ENCODE measurements at places on chromosomes 1 and 21.

GRCh38 chr1:7590426-7590790, 180.7 kb upstream of the VAMP3 start:
- no peak for DNase-seq

- DNase-seq: no peak
These were observed 11.0 kb downstream of the KCNJ6 start for GRCh38 chr21:37905291-37905690.

- no peak for DNase-seq
These were observed 432.0 kb downstream of the SETD4 start for GRCh38 chr21:35628316-35628715.

GRCh38 chr21:45994759-45995685, 13.5 kb downstream of the COL6A1 start:
- DNase-seq: no peak

DNA sequence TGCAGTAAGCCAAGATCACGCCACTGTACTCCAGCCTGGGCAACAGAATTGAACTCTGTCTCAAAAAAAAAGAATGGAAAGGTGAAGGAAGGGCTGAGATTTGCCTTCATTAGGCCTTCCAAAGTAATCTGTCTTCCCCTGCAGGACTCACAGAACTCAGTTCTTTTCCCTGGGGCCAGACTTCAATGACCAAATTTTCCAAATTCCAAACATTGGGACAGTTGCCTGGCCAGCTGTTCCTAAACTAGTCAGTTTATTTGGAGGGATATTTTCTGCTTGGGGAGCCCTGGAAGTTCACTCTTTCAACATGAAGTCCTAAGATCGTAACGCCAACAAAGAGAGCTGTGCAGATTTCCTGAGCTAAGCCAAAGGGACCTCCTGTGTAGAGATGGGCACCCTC, 5.4 kb upstream of the DEDD start:
- no peak for DNase-seq

DNA sequence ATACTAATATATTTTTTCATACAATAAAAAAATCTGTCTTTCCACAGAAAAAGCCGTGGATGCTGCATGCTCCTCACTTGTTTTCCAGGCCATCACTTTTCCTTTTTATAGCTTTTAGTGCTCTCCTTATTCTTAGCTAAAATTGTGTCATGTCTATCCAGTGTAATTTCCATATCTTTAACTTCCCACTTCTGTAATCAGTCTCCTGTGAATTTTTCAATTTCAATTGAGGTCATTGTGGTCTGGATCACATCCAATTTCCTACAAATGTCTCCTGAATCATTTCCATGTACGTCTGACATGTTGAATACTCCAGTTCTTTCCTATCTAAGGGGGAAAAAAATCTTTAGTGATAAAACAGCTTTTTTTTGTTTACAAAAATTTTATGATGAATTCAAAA, 838.2 kb upstream of the B3GALT2 start:
- no peak for DNase-seq

DNA sequence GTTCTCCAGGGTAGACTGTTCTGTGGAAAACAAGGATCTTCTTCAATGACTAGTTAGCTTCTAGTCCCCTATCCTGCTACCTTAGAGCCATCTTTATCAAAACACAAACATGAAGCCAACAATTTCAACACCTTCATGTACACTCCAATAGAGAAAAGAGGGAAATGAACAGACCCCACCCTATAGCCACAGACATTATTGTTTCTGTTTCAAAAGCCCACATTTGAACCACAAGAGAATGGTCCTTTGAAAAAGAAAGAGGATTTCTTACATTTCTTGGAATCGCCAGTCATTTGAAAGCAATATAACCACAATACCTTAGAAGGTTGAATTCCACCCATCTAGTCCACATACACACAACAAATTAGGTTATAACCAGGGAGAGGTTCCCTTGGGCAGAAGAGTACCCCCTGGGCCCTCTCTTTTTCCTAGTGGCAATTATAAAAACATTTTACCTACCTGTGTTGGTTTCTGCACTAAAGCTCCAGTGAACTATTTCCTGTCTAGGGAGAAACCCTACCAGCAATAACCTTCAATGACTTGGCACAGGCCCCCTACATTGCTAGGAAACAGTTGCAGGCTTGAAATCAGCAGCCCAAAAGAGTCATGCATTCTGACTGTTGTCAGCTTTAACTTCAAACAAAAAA, 2.7 kb upstream of the LPGAT1 start:
- DNase-seq: no peak

- no peak for DNase-seq
These were observed 79.5 kb upstream of the BACH1 start for GRCh38 chr21:29219165-29219770.

GRCh38 chr1:158017800-158018595, 24.6 kb downstream of the KIRREL1 start:
- DNase-seq: no peak

DNA sequence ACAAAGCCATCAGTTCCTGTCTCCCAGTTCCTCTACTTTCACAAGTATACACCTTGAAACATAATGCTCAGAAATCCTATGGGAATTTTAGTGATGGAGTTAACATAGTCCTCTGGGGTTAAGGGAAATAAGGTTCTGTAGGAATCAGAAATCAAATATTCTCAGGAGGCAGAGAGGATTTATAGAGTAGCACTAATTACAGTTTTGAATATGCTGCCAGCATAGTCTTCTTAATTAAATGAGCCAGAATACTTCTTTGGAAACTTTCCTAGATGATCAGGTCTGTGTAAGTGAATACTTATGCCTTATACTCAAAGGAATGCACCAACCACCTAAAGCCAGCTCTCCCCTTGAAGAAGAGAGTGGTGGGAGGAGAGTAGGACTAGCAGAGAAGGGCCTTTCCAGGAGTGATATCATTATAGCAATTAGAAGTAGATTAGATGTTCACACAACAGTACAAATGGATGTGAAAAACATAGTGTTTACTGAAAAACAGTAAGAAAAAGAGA, 31.4 kb upstream of the DIRAS3 start:
- no peak for DNase-seq

DNA sequence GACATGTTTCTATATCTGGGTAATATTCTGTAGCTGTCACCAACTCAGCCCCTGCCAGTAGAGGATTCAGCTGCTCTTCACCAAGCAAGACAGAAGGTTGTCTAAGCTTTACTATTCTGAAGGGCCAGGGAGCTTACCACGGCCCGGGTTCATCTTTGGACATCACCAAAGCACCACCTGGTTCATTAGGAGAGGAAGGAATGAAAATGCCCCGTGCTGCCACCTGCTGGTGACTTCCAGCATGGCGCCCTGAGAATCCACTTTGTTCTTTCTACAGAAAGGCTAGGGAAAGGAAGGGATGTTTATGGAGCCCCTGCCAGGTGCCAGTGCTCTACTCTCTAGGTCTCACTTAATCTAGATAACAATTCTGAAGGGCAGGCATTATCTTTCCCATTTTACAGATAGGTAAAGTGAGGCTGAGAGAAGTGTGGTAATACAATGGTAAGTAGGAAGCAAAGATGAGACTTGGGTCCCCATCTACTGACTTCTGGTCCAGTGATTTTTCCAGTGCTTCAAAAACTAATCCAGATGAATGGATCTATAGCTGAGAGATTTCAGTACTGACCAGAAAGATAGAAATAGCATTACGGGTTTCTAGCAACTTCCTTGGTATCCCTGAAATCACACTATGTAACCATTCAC, 79.5 kb downstream of the BEND5 start:
- no peak for DNase-seq

DNA sequence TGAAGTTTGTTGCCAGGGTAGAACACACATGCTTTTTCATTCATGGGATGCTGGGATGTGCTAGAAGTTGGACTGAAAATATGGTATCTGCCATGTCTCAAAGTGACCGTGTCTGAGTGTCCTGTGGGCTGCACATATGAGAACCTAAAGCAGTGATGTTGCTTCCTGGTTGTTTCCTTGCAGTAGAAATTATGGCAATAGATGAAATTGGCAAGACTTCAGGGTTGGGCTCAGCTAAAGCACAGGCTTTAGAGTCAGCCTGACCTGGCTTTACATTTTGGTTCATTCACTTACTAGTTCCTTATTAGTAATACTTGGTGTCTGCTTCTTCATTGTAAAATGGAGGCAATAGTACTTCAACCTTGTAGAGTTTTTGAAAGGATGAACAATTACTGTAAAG, 2.2 kb downstream of the LAMC2 start:
- DNase-seq: no peak

DNA sequence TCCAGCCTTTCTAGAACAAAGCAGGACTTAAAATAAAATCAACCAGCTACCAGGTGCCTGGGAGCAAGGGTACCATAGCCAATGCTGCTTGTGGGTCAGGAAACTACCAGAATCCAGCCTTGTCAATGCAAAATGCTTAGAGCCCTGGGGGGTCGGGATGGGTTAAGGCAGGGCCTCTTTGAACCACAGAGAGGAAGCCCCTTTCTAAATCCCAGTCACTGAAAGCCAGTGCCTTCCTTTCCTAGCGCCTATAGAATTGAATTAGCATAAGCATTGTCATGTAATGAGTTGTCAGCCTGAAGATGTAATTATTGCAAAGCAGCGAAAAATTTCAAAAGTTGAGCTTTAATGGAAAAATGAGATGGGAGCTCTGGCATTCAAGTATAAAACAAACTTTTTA, 176.6 kb upstream of the DAB1 start:
- DNase-seq: no peak

DNA sequence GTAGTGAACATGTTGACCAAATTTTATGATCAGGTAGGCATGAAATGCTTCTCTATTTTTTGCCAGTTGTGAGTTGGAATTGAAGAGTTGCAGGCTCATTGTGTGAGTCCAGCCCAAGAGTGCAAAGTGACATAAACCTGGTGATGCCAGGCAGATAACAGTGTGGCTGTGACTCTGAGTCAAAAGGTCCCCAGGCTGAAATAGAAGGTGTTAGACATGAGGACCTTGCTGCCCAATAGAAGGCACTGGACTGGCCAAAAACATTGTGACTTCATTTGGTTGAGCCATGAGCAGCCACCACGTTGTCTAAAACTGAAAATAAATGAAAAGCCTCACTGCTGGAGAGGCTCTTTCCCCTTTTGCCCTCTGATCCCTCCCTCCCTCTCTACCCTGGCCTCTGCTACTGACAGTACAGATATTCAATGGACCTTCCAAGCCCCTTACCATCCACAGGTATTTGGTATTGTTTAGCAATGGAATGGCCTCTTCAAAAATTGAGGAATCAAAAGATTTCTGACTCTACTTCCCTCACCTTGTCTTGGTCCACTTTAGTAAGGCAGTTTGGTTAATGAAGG, 67.8 kb upstream of the ABCD3 start:
- no peak for DNase-seq

- DNase-seq: peak; percentile 63
These were observed 37.2 kb downstream of the ALG14 start for GRCh38 chr1:95035536-95035935.

DNA sequence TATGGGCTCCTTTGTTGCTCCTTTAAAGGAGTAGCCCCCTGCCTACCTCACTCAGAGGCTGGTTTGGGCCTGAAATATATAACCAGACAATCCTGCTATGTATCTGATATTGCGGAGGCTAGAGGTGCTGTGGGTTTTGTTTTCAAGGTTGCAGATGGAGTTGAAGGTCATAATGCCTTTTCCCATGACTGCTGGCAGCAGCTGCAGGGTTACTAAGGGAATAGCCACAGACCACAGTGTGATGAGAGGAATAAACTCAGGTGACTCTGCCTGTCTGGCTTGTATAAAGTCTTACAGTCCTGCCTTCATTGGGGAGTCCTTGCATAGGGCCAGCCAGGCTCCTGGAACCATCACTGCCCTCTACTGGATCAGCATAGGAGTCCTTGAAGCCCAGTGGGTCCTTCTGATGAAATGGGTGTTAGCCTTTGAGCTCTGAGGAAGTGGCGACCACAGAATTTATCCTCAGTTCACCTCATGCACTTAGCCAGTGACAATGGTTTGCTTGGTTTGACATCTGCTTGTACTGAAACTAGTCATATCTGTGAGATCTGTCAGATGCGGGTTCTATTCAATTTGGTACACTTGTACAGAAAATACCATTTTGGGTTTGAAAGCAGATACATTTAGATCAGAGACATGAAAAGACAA, 174.4 kb upstream of the HMCN1 start:
- DNase-seq: no peak

- DNase-seq: no peak
These were observed 38.7 kb downstream of the VTCN1 start for GRCh38 chr1:117171900-117172511.

DNA sequence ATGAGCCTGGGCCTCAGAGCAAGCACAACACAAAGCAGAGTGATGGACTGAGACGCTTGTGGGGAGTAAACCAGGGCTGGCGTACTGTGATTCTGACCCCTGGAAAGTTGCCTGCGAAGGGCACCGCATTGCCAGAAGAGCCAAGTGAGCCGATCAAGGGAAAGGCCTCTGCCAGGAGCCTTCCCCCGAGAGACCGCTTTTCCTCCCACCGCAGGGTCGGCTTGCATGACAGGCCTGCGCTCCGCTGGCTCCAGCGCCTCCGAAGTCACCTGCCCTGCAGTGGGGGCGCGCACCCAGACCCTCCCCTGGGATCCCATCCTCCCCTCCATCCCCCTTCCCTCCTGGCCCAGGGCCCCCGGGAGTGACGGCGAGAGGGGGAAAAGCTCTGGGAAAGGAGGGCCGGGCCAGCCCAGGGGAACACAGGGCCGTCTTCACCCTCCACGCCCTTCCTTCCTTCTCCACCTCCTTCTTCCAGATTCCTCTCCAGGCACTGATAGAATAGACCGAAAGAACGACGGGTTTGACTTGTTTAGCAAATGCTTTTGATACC, 165.0 kb downstream of the TRIM33 start:
- no peak for DNase-seq

GRCh38 chr1:13901039-13901438, 201.1 kb downstream of the PRDM2 start:
- no peak for DNase-seq

DNA sequence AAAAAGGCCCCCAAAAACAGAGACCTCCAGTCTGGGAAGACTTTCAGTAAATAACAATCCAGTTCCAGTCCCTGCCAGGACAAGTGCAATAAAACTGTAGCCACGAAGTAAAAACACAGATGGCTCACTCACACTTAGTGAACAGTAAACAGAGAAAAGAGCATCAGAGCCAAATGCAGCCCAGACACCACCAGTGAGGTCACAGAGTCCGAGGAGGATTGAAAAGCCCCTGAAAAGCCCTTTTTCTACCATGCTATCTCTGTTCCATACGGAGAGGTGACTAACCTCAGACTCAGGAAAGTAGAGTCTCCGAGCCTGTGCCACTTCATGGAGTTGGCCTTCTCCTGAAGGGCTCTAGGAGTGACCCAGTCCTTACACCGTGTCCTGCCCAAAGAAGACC, 84.5 kb downstream of the COLGALT2 start:
- no peak for DNase-seq

DNA sequence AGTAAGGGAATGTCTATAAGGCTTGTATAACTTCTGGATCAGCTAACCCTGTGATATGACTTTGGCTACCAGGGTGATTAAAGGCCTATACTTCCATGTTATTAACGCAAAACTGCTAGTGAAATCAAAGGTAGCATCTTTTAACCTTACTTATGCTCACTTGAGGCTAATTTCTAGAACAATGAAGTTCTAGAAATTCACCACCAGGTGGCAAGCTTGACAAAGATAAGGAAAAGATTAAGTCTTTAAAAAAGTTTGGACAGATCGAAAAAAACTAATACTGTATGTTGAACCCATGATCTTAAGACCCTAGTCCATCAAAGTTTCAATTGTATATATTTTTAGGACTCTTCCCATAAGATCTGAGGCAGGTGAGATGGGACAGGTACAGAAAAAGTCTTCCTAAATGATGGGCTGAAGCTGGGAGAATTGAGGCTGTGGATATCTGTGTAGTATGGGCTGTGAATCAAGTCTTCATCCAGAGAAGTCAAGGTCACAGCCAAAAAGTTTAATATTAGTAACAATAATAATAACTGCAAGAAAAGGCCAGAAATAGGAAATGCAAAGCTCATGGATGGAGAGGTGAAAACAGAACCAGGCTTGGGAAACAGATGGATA, 18.8 kb downstream of the KYAT3 start:
- no peak for DNase-seq

Measured in BJ (cell line).